ENCODE measurements at places on chromosomes 2 and 18.

- no peak for DNase-seq
These were observed 109.6 kb upstream of the SCG2 start for GRCh38 chr2:223711596-223712326.

DNA sequence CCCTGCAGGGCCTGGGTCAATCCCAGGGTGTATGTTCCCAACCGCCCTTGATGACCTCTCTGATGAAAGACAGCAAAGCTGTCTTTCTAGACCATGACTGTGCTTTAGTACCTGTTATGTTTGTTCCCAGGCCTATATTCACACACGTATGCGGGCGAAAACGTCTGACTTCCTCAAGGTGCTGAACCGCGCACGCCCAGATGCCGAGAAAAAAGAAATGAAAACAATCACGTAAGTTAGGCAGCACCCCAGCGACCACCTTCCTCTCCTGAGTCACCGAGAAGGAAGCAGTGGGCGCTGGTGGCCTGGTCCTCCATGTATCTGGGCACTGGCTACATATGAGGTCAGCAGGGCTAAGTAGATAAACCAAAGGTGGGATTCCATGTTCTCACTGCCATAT is 11.1 kb upstream of the GPBAR1 start:
- DNase-seq = no peak

DNA sequence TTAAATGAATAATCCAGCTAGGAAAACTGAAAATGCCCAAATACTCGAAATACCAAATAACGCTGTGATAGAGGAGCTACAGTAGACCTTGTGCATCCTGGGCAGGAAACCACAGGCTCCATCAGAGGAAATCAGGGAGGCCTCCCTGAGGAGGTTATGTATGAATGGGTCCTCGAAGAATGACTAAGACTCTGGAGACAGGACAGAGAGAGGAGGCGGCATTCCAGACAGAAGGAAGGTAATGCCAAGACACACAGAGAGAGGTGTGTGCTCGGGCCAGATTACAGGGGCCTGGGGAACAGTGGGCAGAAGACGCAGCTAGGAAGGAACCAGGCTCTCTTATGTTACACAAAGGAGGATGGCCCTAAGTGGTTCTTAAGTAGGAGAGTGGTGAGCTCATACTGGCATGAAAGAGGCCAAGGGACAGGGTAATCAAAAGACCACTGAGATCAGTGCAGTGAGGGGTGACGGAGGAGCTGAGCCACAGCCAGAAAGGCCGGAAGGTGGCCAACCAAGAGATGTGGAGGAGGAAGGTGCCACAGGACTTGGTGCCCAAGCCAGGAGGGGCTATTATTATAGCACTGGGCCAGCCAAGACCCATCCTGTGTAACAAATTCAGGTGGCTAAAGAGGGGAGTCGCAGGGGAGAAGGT is 9.9 kb downstream of the ST3GAL5 start:
- no peak for DNase-seq

- no peak for DNase-seq
These were observed 96.1 kb downstream of the UGGT1 start for GRCh38 chr2:128187032-128187654.

- DNase-seq = no peak
These were observed 119.0 kb downstream of the SMAD7 start for GRCh38 chr18:48831802-48832201.

GRCh38 chr2:96956211-96956610 is 30.2 kb downstream of the FAM178B start:
- DNase-seq = no peak

GRCh38 chr2:164479460-164479859 is 141.8 kb downstream of the GRB14 start:
- no peak for DNase-seq

DNA sequence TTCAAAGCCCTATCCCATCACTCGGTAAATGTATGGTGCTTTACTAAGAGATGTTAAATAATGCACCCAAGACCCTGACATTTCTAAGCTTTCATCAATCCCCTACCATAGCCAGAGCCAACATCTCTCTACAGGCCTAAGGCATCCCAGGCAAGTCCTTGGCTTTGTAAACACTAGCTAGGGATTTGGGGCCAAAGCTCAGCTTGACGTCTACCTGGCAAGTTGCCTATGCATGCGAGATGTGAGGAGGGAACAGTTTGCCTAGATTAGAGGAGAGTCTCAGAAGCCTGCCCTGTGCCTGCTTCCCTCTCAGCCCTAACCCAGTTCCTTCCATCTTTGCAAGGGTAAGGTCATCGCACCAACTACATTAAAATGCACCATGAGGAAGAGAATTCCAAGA is 221.5 kb upstream of the NCKAP5 start:
- DNase-seq = no peak

GRCh38 chr2:222756951-222757650 is 85.6 kb downstream of the MOGAT1 start:
- no peak for DNase-seq

GRCh38 chr2:50987616-50988313 is 44.2 kb downstream of the NRXN1 start:
- DNase-seq = no peak

- DNase-seq = no peak
These were observed 443.9 kb downstream of the PID1 start for GRCh38 chr2:228827056-228827700.
